ENCODE measurements at places on chromosomes 1 and 21. TPM values are rescaled to one million over a fixed set of nuclear protein-coding genes. Genes with fewer than 3 reads are reported as not detected.

GRCh38 chr1:223030871-223031400, 112.1 kb downstream of the TLR5 start:
- no peak for DNase-seq

DNA sequence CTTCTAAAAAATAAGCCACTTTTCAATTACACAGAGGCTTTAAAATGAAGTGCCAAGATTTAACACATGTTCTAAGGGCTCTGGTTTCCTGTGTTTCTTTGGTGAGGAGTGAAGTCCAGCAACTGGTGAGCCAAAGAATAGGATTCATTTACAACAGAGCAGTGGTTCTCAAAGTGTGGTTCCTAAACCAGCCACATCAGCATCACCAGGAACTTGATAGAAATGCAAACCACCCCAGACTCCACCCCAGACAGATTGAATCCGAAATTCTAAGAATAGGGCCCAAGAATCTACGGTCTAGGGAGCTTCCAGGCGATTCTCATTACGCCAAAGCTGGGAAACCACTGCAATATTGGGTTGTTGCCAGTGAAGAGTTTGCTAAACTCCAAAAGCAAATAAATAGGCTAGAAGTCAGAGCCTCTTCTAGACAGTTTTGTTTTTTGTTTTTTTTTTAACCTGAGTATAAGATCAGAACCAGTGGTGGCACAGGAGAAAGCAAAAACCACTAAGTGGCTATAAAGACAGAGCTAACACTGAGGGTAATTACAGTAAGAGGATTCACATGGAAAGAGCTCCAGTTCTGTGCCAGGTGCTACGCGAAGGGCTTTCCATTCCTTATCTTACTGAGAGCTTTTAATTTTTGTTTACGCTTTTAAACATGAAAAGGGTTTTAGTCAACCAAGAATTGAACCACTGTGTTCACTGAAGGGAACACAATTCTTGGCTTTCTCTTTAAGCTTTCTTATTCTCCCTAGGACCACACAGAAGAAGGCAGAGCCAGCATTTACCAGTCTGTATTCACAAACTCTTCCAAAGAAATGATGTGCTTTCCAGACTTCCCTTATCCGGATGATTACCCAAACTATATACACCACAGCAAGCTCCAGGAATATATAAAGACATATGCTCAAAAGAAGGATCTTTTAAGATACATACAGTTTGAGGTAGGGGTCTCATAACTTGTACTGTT, 42.4 kb upstream of the FMO2 start:
- DNase-seq = no peak

DNA sequence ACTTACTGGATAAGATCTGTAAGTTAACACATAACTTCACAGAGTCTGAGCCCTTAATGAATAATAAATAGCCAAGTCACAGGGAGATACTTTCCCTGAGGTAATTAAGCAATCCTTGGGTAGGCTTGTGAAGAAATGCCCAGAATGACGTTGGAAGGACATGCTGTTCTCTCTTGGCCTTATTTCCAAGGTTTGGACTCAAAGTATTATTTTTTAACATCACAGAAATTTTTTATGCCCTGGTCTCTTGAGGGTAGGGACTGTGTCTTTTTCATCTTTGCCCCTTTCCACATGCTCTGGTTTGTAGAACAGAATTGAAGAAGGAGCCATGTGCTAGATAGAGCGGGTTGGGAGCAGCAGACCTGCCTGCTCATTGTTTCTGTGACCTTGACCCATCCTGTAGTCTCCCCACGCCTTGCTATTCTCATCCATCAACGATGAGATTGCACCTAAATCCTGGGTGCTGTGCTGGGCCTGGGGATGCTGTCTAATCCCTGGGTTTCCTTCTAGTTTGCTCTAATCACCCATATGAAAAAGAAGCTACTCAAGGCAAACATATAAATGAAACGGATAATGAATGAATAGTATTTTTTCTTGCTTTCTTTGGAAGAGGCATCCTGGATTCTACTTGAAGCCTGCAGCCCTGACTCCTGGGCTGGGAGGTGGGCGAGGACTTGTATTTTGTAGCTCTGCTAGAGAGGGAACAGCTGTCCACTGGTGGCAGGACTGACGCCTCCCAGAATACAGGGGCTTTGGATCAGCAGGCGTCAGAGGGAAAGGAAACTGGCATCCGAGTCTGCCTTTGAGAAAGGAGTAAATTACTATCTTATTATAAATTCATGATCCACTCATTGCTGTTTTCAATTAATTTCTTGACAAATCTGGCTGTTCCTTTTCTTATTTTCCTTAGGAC, 17.5 kb upstream of the LAMTOR5 start:
- DNase-seq = no peak

- DNase-seq = no peak
Observed at GRCh38 chr1:63343922-63344321, 21.6 kb downstream of the FOXD3 start.

The SPRR2G gene
- total RNA-seq = not detected

The AMY2B gene
- 6.0 TPM for total RNA-seq

The TMEM200B gene
- total RNA-seq = 13.3 TPM
